ENCODE measurements at places on chromosomes 6 and 20.

DNA sequence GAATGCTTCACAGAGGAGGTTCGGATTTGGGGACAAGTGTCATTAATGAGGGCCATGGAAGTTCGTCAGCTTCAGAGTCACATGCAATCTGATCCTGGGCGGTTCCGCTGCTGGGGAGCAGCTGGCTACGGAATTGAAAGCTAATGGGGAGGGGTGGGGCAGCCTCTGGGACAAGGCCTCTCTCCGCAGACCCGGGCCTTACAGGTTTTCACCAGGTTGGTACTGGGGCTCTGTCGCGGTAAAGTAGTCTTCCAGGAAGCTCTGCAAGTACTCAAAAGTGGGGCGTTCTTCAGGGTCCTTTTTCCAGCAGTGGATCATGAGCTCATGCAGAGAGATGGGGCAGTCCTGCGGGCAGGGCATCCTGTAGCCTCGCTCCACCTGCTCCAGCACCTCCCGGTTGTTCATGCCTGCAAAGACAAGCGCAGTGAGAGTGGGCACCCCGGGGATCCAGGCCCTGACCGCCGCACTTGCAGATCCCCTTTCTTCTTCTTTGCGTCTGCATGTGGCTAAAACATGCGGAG, 55.9 kb upstream of the TRAF3IP2 start:
- no peak for DNase-seq

GRCh38 chr6:25431306-25431974, 152.3 kb downstream of the CARMIL1 start:
- no peak for DNase-seq

- DNase-seq = no peak
Observed at GRCh38 chr6:160360955-160361354, 12.8 kb downstream of the SLC22A3 start.

DNA sequence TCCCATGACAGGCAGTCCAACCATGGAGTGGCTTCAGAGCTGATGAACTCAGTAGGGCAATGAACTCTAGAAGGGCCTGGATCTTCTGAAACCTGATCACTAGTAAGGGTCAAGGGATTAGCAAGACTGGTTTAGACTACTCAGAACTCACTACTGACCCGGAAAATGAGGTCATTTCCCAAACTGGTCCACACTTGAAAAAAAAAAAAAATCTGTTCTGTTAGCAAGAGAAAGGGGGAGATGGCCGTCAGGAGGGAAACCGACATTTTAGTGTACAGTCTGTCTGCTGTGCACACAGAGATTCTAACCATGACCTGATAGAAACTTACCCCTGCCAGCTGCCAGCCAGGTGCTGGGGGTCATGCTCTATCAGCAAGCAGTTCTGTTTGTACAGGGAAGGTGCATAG, 262.4 kb upstream of the AGPAT4 start:
- no peak for DNase-seq

DNA sequence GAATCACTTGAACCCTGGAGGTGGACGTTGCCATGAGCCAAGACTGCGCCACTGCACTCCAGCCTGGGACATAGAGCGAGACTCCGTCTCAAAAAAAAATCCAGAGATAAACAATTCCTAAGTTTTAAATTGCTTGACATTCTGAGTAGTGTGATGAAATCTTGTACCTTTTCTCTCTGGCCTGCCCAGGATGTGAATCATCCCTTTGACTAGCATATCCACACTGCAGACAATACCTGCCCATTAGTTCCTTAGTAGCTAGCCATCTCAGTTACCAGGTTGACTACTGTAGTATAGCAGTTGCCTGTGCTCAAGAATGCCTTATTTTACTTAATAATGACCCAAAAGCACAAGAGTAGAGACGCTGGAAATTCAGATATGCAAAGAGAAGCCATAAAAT, 2.8 kb downstream of the ZFP57 start:
- DNase-seq = no peak

- no peak for DNase-seq
Observed at GRCh38 chr6:128069188-128069587, 168.3 kb upstream of the THEMIS start.

DNA sequence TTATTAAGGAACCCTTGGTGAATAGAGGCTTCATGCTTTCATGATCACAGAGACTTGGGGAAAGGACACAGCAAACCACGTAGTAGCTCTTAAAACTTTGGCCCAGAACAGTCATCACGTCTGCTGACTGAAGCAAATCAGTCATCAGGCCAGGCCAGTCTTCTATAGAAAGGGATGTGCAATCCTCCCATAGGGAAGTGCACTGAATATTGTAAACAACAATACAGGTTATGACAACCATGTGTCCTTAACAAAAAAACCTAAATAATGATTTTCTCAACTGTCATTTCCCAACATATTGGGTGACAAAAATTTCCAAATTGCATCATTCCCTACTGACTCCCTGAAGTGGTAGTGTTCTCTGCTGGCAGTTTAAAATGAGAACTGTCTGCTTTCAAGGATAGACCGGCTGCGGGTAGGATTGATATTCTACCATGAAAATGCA, 388.2 kb upstream of the CITED2 start:
- no peak for DNase-seq

- no peak for DNase-seq
Observed at GRCh38 chr20:47761482-47762047, 23.7 kb downstream of the SULF2 start.

DNA sequence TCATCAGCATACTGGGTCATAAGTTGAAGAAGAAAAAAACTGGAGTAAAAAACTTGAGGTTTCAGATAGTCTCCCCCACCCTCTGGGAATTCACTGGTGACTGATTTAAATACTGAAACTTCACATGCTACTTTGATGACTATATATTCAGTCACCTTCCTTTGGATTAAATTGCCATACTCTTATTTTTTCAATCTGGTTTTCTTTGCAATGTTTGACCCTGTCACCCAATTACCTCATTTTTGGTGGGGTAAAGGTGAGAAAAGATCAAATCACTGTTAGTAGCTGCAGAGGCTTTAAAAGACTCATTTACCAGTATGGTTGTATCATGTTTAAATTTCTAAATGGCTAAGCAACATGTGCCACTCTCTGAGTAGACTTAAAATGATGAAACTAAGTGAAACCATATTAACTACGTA, 862.7 kb upstream of the FLRT3 start:
- no peak for DNase-seq

- DNase-seq = no peak
Observed at GRCh38 chr20:373171-373890, 7.2 kb upstream of the TRIB3 start.

DNA sequence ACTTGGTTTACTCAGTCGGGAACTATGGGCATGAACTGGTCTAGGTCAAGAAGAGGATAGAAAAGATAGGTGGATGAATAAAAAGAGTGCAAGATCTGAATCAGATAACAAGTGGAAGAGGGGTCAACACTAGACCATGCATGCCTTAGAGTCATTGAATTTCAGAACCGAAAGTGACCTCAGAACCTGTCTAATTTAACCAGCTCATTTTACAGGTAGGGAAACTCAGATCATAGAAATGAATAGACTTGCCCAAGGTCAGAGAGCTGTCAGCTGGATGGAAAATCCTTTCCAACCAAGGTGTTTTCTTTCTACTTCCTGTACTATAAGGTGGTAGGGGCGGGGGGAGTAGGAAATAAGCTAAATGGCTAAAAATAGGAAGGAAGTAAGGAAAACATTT, 121.4 kb upstream of the ADGRF1 start:
- no peak for DNase-seq

- DNase-seq = no peak
Observed at GRCh38 chr20:36543184-36544133, 2.1 kb downstream of the MYL9 start.

DNA sequence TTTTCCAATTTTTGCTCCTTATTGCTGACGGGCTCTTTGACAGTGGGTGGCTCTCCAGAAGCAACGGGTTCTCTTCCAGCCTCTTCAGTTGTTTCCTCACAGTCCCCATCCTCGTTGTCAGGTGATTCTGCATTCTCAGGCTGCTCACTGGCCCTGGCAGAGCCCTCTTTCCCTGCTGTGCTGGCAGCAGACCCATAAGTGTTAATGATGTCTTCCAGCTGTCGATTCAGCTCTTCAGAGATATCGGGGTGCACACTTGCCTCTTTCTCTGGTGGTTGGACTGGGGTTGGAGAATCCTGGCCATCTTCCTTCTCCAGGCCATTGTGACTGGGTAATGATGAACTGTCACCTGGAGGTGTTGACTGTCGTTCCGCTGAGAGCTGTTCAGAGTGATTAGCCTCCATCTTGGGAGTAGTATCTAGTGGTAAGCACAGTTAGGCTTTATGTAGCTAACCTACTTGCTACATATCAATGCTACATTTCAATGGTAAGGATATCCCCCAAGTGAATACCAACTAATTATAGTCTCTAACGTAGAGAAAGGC, 3.2 kb downstream of the TXLNB start:
- no peak for DNase-seq

- no peak for DNase-seq
Observed at GRCh38 chr6:25619217-25619616, 32.8 kb upstream of the SCGN start.

GRCh38 chr6:52670502-52671409, at the start of gene TMEM14A:
TSS of gene TMEM14A (plus strand) at chr6:52671113. CDS start at chr6:52677103, 5,990 bp downstream.
- no peak for DNase-seq

- DNase-seq = no peak
Observed at GRCh38 chr6:39915866-39916265, 18.4 kb downstream of the MOCS1 start.

DNA sequence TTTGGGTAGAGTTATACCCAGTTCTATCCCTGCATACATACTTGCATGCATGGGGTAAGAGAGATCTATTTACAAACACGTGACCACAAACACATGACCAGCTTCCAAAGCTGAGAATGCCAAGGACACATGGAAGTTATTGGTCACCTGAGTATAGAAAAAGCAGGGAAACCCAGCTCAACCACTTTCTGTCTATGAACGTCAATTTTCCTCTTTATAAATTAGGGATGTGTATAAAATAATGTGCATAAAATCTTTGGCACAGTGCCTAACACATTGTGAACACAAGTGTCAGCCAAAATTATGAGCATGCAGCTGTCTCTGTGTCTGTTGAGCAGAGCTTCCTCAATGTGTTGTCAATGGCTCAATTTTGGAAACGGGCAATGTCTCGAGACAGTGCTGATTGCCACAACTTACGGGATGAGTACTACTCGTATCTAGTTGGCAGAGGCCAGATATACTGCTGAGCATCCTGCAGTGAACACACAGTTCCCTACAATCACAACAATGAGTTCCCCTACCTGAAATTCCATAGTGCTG, 44.9 kb downstream of the TPD52L1 start:
- no peak for DNase-seq
